ENCODE measurements at places on chromosomes 12 and 14. TPM values are rescaled to one million over a fixed set of nuclear protein-coding genes. Genes with fewer than 3 reads are reported as not detected.

Gene GPRC5D
- total RNA-seq, result 0.83 TPM

Gene CCDC184
- total RNA-seq, result 0.22 TPM

Gene TTC6
- total RNA-seq, result not detected

Gene HPD
- total RNA-seq, result not detected

Gene PHLDA1
- 3.5 TPM for total RNA-seq

Gene RERGL
- not detected for total RNA-seq

Gene MAP1LC3B2
- 2.8 TPM for total RNA-seq

Gene SRP54
- total RNA-seq, result 58.2 TPM

Gene ABCB9
- 5.4 TPM for total RNA-seq

Gene TPPP2
- not detected for total RNA-seq

Gene AKAP3
- 1.8 TPM for total RNA-seq

Gene NOXRED1
- total RNA-seq, result 0.36 TPM

Gene CHMP4A
- total RNA-seq, result 89.0 TPM

Data from activated naive CD4-positive, alpha-beta T cell treated with anti-CD3 and anti-CD28 coated beads, Interleukin-2, amount 10 ng/mL, durations not matched to agents 5 hours and 36 hours (primary cell).